T-cell (primary cell): ENCODE measurements at places on chromosomes 7 and 10.

DNA sequence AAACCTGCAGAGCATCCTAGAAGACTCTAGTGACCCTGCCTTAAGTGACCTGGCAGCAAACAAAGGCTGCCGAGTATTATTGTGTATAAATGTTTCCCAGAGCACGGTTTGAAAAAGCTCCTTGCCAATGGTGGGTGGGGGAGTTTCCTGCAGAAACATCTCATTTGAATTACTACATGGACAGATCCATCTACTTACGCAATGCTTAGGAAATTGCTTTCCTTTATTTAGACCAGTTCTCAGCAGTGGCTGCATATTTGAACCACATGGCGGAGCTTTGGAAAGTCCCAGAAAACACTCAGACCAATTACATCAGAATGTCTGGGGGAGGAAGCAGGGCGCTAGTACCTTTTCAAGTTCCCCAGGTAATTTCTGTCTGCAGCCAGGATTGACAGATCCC, 560.9 kb downstream of the SDK1 start:
- H3K27ac ChIP-seq = no peak overlapping the region
- no peak overlapping the region for H3K4me3 ChIP-seq

DNA sequence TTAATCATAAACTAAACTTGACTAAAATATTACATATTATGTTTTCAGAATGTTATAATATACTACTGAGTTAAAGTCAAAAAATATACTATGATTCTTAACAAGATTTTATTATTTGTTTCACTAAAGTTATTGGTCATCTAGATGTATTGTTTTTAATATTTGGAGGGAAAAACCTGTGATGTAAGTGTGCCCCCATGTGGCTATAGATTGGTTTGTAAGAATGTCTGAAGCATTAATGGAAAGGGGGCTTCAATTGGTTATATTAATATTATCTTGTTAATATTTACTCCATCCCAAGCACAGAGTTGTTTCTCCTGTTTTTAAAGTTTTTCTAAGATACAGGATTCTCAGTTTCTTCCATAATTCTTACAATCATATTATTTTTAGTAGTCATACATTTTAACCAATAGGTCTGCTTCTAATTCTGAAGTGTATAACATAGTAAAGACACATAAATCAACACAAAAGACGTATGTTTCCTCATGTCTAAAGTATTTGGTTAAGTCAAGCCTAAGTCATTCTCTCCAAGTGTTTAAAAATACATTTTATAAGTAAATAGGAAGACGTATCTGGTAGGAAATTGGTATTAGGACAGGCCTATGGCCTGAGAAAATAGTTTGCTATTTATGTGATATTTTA, 58.0 kb downstream of the GNAT3 start:
- no peaks in the 10 kb centered on the region for H3K36me3 ChIP-seq
- no peaks in the 10 kb centered on the region for H3K4me1 ChIP-seq
- H3K4me3 ChIP-seq = no peak overlapping the region
- DNase-seq = no peak

GRCh38 chr10:79202188-79203013, 133.6 kb downstream of the ZMIZ1 start:
- no peaks in the 10 kb centered on the region for H3K27me3 ChIP-seq
- H3K36me3 ChIP-seq = no peaks in the 10 kb centered on the region
- no peaks in the 10 kb centered on the region for H3K4me1 ChIP-seq
- DNase-seq = peak; percentile 5
- H3K4me3 ChIP-seq = no peak overlapping the region

DNA sequence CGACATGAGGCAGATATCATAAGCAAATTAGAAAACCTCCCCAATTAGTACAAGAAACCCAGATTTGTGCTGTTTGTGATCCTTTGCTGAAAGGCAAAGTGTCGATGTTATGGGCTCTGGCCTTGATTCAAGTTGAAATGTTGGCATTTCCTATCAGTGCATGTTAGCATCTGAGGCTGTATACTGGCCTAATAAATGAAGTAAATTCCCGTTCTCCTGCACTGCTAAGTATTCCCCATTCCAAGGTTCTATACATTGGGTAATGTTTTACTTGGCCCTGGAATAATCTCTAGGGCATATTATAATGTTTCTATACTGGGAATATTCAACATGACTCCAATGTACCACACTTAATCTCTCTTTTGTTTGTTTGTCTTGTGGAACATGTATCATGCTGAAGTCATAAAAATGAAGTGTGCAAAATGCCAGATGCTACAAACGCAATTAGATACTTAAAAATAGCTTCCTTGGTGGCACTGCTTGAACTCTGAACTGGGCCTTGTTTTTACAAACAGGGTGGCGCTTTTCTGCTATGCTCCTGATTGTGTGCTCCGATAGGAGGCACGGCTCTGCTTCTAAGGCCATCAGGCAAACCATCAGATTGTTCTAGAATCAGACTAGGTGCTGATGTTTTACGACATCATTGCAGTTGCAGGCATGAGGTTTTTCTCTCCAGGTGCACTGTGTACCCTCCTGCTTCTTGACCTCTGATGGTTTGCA, 156.7 kb upstream of the TCF7L2 start:
- H3K4me1 ChIP-seq = no peaks in the 10 kb centered on the region
- no peaks in the 10 kb centered on the region for H3K27me3 ChIP-seq
- DNase-seq = no peak
- no peak overlapping the region for H3K27ac ChIP-seq

GRCh38 chr10:117638664-117639200, 96.2 kb downstream of the EMX2 start:
- no peaks in the 10 kb centered on the region for H3K36me3 ChIP-seq
- H3K4me1 ChIP-seq = no peaks in the 10 kb centered on the region
- no peak for DNase-seq

DNA sequence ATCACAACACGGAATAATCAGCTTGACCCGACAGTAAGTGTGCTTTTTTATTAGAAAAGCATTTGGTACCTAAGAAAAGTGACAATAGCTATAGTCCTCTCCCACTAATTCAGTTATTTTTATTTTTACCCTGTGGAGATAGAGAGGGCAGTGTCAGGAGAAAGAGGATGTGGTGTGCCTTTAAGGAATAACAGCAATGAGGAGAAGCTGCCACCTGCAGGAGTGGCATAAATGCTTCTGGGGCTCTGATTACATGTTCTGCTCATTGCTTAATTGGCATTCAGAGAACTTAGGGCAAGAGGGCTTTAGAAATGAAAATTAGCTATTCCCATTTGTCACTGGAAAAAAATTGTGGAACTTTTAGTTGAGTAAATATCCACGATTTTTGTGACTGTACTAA, 60.1 kb downstream of the DENND11 start:
- no peak for DNase-seq
- no peak overlapping the region for H3K4me3 ChIP-seq
- H3K27me3 ChIP-seq = no peaks in the 10 kb centered on the region
- no peaks in the 10 kb centered on the region for H3K4me1 ChIP-seq
- peaks cover 40% of the 10 kb centered on the region for H3K36me3 ChIP-seq

- no peak overlapping the region for H3K4me3 ChIP-seq
- no peaks in the 10 kb centered on the region for H3K4me1 ChIP-seq
- H3K36me3 ChIP-seq = no peaks in the 10 kb centered on the region
- no peak overlapping the region for H3K27ac ChIP-seq
Measured at GRCh38 chr7:96778263-96778662, 68.6 kb upstream of the SEM1 start.

- H3K27ac ChIP-seq = no peak overlapping the region
- no peaks in the 10 kb centered on the region for H3K4me1 ChIP-seq
- no peak for DNase-seq
Measured at GRCh38 chr7:13327669-13328068, 640.2 kb downstream of the ARL4A start.

GRCh38 chr7:8363407-8364015, 69.9 kb upstream of the NXPH1 start:
- no peak for DNase-seq
- no peak overlapping the region for H3K4me3 ChIP-seq
- H3K4me1 ChIP-seq = no peaks in the 10 kb centered on the region
- no peaks in the 10 kb centered on the region for H3K36me3 ChIP-seq

- no peak for DNase-seq
- no peak overlapping the region for H3K27ac ChIP-seq
- no peak overlapping the region for H3K4me3 ChIP-seq
- H3K27me3 ChIP-seq = peaks cover 14% of the 10 kb centered on the region
- H3K4me1 ChIP-seq = no peaks in the 10 kb centered on the region
Measured at GRCh38 chr7:29898301-29898700, 91.3 kb downstream of the SCRN1 start.

GRCh38 chr10:123865880-123866279, 25.7 kb downstream of the CPXM2 start:
- DNase-seq = no peak
- no peaks in the 10 kb centered on the region for H3K4me1 ChIP-seq
- no peak overlapping the region for H3K27ac ChIP-seq
- no peaks in the 10 kb centered on the region for H3K36me3 ChIP-seq

DNA sequence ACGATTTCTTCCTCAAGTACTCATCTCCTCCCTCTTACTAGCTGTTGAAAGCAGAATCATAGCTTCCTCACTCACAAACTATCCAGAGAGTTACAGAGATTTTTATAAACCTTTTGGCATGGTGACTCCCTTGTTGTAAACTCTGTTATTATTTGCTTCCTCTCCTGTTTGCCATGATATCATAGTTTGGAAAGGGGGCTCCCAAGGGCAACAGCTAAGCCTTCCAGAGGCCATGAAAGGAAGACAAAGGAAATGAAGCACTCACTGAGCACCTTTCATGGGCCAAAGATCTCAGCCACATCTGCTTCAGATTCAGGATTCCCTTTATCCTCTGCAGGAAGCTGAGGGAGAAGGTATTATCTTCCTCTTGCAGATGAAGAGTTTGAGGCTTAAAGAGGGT, 484.6 kb downstream of the PLXNA4 start:
- H3K4me3 ChIP-seq = no peak overlapping the region
- no peaks in the 10 kb centered on the region for H3K27me3 ChIP-seq
- no peaks in the 10 kb centered on the region for H3K36me3 ChIP-seq
- no peak overlapping the region for H3K27ac ChIP-seq
- no peaks in the 10 kb centered on the region for H3K4me1 ChIP-seq

DNA sequence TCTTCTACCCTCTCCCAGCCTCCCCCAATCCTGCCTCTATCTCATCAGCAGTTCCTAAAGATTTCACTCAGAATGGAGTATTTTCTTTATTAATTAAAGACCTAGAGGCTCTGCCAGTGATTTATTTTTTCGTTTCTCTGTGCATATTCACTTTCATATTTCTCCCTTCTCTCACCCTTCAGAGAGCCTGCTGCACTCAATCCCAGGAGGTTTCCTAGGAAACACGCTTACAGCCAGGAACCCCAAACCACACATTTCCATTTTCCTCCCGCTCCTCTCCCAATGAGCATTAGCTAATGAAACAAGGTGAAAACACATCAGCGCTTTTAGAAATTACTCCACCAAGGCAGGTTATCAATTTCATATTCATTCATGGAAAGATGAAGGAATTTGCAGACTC, 180.2 kb downstream of the FRMD4A start:
- H3K36me3 ChIP-seq = no peaks in the 10 kb centered on the region
- H3K4me1 ChIP-seq = no peaks in the 10 kb centered on the region
- no peak overlapping the region for H3K27ac ChIP-seq

DNA sequence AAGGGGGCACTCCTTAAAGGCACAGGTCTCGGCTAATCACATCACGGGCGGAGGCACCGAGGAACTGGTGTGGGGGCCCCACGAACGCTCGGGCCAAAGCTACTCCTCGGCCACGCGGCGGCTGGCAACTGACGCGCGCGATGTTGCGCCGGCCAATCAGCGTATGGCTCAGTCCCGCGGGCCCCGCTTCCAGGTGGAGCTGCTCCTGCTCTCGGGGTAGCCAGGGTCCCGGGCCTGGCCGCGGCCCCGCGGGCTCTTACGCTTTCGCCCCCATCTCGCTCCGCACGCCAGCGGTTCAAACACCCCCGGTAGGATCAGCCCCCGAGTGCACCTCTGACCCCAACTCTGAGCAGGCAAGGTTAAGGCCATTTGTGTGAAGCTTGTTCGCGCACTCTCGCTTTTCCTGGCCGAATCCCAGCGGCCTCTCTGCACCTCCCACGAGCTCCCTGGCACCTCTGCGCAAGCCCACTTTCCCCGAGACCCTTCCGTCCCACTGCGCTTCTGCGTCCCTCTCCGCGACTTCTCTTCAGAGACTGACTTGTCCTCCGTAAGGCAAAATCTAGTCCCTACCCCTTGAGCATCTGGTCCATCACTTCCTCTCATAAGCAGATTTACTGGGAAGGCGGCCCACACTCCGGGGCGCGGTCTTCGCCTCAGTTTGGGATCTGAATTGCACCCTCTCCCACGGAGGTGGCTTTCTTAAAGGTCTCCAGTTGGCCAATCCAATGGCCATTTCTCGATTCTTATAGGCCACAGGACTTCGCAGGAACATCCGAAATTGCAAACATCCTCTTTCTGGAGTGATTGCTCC, 200.9 kb upstream of the TBX20 start:
- no peak overlapping the region for H3K4me3 ChIP-seq
- DNase-seq = no peak
- no peaks in the 10 kb centered on the region for H3K36me3 ChIP-seq
- H3K27ac ChIP-seq = no peak overlapping the region

DNA sequence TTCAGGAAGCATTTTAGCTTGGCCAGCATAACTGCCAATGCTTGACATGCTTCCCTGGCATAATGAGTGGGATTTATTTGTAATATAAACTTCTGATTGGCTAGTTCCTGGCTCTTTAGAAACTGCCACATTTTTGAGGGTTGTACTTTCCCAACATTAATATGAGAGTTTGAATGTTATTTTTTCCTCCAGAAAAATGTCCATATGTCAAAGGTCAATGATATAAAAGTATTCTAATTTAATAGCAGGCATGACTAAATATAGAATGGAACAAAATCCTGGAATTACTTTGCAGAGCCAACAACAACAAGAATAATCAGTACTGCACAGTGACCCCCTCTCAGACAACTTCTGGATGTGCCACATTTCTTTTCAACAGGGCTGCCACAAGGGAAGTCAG, 352.6 kb downstream of the PRPF18 start:
- no peak overlapping the region for H3K4me3 ChIP-seq
- H3K36me3 ChIP-seq = no peaks in the 10 kb centered on the region
- DNase-seq = no peak
- peaks cover 7% of the 10 kb centered on the region for H3K4me1 ChIP-seq

GRCh38 chr7:99167072-99167471, 23.2 kb upstream of the SMURF1 start:
- H3K4me3 ChIP-seq = no peak overlapping the region
- no peaks in the 10 kb centered on the region for H3K36me3 ChIP-seq
- H3K27me3 ChIP-seq = no peaks in the 10 kb centered on the region
- DNase-seq = no peak

DNA sequence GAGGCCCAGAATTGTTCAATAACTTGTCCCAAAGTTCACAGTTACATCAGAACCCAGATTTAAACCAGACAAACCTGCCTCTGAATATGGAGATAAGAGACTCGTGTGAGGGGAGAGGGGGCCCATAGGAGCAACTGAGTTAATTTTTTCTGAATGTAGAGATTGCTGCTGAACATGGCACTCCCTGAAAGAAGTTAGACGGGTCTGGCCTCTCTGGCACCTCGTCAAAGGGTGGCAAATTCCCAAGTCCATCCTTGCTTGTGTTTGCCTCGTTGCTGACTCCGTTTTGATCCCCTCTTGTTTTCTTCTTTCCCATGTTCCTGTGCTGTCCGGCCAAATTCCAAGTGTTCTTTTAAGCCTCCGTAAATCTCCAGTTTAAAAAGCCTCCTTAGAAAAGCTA, 35.2 kb upstream of the YAE1 start:
- H3K27ac ChIP-seq = no peak overlapping the region
- no peaks in the 10 kb centered on the region for H3K36me3 ChIP-seq
- no peaks in the 10 kb centered on the region for H3K27me3 ChIP-seq

GRCh38 chr10:125172694-125173093, 12.3 kb upstream of the CTBP2 start:
- DNase-seq = no peak
- H3K36me3 ChIP-seq = no peaks in the 10 kb centered on the region
- H3K4me3 ChIP-seq = no peak overlapping the region
- peaks cover 3% of the 10 kb centered on the region for H3K27me3 ChIP-seq
- H3K4me1 ChIP-seq = no peaks in the 10 kb centered on the region
